ENCODE measurements at places on chromosomes 4 and X.

DNA sequence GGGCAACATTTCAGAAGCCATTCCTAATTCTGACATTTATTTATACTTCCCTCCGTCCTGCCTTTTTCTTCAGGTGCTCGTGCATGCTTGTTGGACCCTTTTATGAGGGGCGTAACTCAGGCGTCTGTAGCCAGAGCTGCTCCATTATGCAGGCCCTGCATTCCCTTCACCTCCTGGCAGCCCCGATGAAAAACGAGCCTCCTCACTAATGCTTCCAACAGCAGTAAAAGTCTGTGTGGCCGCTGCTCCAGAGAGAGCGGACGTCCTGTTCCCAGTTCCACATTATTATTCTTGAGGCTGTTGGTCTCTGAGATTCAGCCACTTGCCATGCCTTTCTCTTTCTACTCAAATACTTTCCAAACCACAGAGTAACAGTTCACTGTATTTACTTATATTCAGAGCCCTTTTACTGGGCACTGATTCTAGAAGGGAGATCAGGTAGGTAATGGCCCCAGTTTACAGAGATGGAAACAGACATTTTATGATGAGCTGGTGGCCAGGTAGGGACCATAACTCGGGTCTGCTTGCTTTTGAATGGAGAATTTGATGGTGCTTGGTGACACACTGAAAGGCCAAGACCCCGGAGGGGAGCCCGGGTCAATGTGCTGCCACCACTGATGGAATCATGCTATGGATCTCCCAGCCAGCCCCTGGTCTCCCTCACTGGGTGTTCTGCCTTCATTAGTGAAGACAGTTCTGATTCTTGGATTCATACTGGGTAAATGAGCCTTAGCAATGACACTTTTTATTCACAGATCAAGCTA, 101.0 kb downstream of the GATB start:
- DNase-seq: no peak

- no peak for DNase-seq
These were observed 618.1 kb upstream of the GRIA3 start for GRCh38 chrX:122565952-122566351.

GRCh38 chr4:99610605-99611175, 36.1 kb downstream of the MTTP start:
- DNase-seq: no peak

GRCh38 chrX:40612511-40612910, 10.7 kb upstream of the MPC1L start:
- no peak for DNase-seq

GRCh38 chr4:173328236-173328901, 5.8 kb downstream of the HMGB2 start:
- DNase-seq: no peak

GRCh38 chr4:135269125-135269890, 1067.7 kb upstream of the PABPC4L start:
- DNase-seq: no peak

DNA sequence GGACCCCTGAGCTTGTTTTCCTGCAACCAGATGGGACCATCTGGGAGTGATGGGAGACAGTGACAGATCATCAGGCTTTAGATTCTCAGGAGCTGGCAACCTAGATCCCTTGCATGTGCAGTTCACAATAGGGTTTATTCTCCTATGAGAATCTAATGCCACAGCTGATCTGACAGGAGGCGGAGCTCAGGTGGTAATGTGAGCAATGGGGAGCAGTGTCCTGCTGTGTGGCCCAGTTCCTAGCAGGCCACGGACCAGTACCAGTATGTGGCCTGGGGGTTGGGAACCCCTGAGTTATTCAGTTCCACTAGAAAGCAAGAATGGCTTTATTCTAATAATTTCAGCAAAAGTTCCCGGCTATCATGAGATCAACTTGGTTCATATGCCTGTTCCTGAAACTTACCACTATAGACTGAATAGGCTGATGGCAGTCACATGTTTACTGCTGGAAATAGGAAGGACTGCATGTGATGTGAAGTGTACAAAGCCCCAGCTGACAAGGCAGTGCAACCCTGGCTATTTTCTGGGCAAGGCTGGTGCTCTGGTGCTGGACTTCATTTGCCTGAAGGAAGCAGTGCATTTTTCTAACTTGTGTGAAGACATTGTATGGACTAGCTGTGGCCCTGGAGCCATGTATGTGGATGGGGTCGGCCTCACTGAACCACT, 107.2 kb downstream of the SPRY1 start:
- no peak for DNase-seq

- no peak for DNase-seq
These were observed 265.4 kb upstream of the SLC7A11 start for GRCh38 chr4:138507522-138507921.

DNA sequence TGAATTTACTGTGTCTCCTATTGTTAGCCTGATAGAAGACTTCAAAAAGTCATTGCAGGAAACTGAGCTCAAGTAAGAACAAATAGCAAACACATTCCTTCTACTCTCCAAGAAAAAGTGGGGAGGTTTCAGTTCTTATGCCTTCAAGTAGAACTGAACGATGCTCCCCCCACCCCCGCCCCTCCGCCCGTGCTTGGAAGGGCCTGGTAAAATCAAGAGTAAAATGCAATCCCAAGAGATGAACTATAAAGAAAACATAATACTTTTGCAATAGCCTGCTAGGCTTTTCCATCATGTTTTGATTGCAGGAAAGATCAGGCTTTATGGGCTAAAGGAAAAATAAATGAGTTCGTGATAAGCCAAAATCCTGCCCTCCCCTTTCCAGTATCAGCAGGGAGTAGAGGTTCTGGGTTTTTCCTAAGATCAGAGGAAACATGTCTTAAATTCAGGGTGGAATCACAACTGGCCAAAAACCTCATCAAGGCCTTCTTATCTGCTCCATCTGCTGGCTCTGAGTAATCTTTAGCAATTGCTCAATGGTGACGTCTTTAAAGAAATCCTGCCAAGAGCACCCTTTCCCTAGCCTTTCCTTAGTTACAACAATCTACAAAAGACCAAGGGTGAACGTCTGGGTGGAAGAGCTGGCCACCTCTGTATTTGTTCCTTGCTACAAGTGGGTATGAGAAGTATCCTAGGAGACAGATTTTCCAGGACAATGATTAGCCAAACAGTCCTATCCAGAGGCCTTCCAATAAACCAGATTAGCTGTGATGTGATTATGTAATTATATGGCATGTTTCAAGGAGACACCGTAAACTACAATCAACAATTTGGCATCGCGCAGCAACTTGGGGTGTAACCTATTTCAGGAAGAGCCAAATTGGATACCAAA, 66.3 kb upstream of the FAM9C start:
- DNase-seq: no peak

GRCh38 chr4:46249516-46249915, 125.7 kb upstream of the GABRG1 start:
- DNase-seq: no peak

- DNase-seq: no peak
These were observed 195.6 kb upstream of the TACR3 start for GRCh38 chr4:103915224-103915869.

- DNase-seq: no peak
These were observed 53.6 kb upstream of the FUNDC1 start for GRCh38 chrX:44596277-44596676.

- no peak for DNase-seq
These were observed 55.7 kb upstream of the EOLA2 start for GRCh38 chrX:149993989-149994388.

GRCh38 chr4:75514949-75515612, 808 bp downstream of the THAP6 start:
- DNase-seq: peak; percentile 10

- no peak for DNase-seq
These were observed 6.8 kb upstream of the MGST2 start for GRCh38 chr4:139658586-139659382.

- no peak for DNase-seq
These were observed 15.9 kb downstream of the TMEM192 start for GRCh38 chr4:165096776-165097175.

DNA sequence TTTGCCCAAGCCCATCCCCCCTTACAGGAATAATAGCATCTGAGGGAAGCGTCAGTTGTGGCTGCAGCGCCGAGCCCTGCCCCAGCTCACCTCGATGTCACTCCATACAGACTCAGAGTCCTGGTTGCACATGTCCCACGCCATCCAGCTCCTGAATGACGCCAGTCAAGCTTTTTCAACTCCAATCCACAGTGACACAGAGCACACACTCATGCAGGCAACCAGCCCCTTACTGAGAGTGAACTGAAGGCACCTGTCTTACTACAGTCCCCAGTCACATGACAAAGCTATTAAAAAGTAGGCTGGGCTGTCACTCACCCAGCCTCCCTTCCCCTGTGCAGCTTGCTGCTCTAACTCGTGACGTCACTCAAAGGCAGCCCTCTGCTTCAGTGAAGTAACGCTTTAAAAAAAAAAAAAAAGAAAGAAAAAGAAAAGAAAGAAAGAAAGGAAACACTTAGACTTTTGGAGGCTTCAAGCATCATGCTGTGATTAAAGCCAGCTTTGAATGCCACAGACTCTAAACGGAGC, at the start of gene PPARGC1A:
PPARGC1A (minus strand) TSS at position 234 of the 528 bp plus-strand sequence; CDS start at position 144, 90 bp downstream.
- no peak for DNase-seq

DNA sequence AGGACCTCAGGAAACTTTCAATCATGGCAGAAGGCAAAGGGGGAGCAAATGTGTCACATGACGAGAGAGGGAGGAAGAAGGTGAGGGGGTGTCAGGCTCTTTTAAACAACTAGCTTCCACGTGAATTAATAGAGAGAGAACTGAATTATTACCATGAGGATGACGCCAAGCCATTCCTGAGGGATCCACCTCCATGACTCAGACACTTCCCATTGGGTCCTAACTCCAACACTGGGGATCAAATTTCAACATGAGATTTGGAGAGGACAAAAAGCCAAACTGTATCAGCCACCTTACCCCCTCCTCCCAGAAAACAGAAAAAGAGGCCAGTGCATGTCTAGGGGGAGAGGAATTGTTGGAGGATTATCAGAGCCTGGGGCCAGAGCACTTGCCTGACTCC, 40.4 kb upstream of the LAS1L start:
- DNase-seq: no peak

- no peak for DNase-seq
These were observed 69.2 kb upstream of the PNPLA4 start for GRCh38 chrX:7996414-7996813.

DNA sequence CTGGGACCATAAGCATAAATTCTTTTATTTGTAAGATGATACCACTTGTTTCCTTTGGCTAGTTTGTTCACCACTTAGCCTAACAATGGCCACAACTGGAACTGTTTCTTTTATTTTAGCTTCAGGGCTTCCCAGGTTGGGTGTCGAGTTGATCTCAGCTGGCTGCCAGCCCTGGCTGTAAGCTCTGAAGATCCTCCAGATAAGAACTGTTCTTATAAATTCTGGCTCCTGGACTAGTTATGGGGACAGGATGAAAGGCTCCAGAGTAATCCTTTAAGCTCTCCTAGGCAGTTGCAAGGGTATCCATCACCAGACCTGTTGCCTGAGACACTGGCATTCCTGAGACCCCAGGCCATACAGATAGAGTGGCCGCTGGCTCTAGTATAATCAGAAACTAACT, 129.4 kb upstream of the ACSL4 start:
- no peak for DNase-seq

DNA sequence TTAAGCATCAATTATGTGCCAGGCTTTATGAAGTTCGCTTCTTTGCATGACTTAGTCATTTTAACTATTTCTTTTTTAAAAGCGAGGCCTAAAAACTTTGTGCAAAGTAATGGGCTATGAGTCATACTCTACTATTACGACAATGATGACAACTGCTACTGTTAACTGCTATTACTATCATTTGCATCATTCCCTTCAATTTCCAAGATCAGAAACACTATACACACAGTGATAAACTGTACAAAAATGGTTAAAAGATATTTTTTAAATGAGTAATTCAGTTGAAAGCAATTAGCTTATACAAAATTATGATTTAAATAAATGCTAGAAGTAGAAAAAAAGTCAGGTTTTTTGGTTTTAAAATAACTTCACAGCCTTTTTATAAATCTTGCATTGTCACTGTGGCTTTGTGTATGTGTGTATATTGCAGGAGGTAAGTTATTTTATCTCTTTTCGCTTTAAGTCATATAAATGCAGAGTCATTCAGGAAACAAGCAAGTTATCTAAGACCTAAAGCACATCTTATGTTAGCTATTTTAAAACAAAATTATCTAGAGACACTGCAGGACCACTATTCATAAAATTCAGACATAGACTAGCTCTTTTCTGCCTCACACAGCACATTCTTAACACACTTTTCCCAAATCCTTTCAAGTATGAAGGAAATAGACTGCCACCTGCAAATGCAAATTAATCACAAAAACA, 18.5 kb upstream of the CXCL3 start:
- no peak for DNase-seq

GRCh38 chr4:143721317-143721716, 20.8 kb upstream of the FREM3 start:
- DNase-seq: no peak

- no peak for DNase-seq
These were observed 97.9 kb downstream of the ARHGEF9 start for GRCh38 chrX:63686878-63687714.

GRCh38 chr4:80989921-80990544, 40.5 kb upstream of the BMP3 start:
- DNase-seq: no peak

DNA sequence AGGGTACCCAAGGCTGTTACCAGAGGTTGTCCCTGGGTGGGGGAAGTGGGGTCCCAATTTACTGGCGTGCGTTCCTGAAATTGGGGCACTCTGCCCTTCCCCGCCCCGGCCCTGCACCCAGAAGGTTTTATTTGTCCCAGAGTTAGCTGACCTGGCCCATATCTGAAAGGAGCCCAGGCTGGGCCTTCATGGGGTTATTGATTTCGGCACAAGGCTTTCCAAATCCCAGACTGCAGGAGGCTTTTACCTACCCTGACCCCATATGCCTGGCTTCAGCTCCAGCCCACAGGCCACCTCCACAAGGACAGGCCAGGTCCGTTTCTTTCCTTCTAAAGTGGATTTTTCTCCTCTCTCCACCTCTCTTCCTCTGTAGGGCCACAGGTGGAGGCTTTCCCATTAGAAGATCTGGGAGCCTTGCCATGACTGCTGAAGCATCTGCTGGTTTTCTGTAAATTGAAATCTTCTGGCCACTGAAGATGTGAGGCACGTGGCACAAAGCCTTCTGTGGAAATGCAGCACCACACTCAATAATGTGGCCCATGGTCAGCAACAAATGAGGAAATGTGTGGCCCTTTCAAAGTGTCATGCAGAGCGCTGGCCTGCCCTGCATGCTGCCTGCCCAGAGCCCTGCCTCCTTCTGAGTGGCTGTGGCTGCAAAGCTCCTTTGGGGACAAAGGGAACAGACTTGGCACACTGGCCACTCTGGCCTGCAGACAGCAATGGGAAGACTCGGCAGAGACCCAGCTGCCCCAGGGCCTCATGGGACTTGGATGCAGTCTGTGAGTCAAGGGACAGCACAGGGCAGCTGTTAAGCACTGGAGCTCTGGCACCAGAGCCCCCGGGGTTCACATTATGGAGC, 43.1 kb upstream of the MTM1 start:
- no peak for DNase-seq

DNA sequence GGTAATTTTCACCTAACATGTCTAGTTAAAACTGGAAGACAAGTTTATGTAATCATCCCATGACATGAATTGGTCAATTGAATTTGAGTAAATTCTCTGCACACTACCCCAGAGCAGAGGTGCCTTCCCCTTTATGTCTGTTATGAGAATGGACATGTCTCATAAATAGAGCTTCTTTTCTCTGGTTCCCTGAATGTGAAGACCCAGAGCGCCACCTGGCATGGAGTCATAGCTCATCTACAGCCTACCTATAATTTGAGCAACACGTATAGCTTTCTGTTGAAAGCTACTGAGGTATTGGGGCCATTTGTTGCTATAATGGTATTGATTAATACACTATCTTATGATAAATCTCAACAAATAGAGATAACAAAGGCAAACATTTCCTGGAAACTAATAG, 626.5 kb upstream of the GALNTL6 start:
- no peak for DNase-seq

Data from stimulated activated naive CD4-positive, alpha-beta T cell treated with Interleukin-2 at 50 U/mL for 16 hours (primary cell).